ENCODE measurements at places on chromosomes 5 and 9.

DNA sequence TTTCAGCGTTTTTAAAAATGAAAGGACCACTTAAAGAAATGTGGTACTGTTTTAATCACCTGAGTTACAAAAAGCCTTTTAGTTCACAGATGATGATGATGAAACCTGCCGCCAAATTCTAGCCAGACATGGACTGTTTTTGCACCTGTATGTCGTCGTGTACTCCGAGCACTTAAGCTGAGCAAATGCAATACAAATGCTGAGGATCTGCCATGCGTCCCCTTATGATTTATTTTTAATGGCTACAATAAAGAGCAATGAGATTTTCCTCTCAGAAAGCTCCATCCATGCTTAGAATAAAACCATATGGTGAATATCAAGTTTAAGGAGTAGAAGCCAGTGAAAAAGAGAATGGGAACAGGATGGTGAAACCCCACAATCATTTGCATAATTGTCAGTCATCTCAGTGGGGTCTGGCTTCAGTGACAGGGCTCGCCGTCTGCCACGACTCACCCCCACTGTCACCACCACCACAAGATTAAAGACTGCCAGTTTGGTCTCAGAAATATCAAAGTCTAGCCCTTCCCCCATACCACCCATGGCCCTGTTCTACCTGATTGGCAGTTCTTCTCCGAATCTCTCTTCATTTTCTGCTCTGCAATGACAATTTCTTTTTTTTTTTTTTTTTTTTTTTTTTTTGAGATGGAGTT lies 159.9 kb downstream of the GOLPH3 start:
- DNase-seq, result no peak

DNA sequence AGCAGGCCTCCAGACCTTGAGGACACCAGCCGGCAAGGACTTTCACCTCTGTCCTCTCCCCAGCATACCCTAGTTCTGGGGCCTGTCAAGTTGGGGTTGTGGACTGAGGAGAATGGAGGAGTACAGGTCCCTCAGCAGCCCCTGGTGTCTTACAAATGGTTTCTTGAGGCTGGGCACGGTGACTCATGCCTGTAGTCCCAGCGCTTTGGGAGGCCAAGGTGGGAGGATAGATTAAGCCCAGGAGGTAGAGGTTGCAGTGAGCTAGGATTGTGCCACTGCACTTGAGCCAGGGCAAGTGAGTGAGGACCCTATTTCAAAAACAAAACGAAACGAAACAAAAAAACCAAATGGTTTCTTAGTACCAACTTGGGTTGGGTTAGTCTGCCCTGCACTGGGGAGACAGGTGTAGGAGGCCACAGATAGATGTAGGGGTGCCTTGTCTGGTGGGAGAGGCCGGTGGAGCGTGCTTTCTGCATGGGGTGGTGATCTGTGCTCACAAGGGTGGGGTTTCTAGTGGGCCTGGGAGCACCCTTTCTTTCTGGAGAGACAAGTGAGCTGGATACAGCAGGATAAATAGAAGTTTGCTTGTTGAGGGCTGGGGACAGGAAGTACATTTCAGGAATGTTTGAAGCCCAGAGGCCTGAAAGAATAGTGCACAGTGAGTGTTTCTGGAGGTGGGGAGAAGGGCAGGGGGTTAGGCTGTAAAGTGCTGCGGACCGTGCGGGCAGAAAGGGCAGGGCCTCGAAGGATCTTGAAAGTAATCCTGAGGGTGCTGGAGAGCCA lies 37.7 kb upstream of the PSD2 start:
- DNase-seq, result no peak

DNA sequence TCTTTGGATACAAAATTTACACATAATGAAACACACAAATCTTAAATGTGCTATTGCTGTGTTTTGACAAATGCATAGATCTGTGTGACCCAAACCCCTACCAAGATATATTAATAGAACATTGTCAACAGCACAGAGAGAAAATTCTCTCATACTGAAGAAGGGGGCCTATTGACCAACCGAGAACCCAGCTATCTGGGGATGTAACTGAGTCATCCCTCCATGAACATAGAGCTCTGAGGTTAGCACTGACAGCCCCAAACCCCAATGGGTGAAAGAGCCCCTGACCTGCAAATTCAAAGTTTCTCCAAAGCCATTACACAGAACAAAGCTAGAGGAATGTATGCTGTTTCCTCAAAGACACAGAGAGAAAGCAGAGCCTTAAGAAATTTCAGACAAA lies 180.8 kb downstream of the PAX5 start:
- no peak for DNase-seq

- DNase-seq, result no peak
These were observed 43.3 kb upstream of the CEP72 start for GRCh38 chr5:568809-569208.

DNA sequence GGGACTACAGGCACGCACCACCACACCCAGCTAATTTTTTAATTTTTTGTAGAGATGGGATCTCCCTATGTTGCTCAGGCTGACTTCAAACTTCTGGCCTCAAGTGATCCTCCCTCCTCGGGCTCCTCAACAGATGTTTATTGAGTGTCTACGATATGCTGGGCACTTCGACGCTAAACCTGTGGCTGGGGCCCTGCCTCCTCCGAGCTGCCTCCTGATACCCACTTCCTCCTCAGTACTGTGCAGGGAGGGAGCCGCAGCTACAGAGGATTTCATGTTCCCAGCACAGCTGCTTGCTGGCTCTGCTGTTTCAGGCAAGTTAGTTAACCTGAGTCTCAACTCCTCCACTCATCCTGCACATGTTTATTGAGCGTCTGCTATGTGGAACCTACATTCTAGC lies 9.6 kb downstream of the AIF1L start:
- DNase-seq, result no peak

GRCh38 chr5:172303162-172303561 lies 19.6 kb upstream of the UBTD2 start:
- DNase-seq, result no peak

DNA sequence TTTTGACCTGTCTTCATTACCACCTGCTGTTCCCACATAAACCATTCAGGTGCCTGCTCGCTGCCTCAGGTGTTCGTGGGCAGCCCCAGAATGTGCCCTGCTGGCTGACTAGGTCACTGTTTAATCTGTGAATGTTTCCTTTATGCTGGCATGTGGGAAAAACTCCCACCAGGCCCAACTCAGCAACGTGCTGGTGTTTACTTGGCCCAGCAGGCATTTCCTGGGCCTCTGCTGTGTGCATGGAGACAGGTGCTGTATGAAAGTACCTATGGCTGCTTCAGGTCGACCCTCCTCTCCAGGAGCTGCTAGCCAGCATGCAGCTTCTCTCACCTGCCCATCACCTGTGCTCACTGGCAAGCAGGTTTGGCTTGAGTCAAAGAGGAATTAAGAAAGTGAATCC lies 65.8 kb downstream of the RAD23B start:
- DNase-seq, result no peak

- no peak for DNase-seq
These were observed 235.0 kb upstream of the VLDLR start for GRCh38 chr9:2386566-2386965.

DNA sequence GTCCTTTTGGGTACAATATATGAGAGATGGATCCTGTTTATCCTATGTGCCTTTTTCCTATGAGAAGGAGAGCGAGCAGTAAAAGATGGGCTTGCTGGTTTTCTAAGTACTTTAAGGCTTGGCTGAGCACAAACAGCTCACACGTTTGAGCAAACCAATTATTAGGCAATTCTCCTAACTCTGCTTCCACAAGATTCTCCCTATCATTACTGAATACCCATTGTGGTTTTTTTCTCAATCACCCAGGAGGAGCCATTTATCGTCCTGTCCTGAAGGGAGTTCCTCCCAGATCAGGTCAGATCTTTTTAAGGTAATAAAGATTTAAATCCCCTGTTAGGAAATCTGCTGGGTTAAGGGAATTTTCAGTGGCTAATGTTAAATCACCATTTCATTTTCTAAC lies 19.4 kb upstream of the C1QTNF3 start:
- no peak for DNase-seq

DNA sequence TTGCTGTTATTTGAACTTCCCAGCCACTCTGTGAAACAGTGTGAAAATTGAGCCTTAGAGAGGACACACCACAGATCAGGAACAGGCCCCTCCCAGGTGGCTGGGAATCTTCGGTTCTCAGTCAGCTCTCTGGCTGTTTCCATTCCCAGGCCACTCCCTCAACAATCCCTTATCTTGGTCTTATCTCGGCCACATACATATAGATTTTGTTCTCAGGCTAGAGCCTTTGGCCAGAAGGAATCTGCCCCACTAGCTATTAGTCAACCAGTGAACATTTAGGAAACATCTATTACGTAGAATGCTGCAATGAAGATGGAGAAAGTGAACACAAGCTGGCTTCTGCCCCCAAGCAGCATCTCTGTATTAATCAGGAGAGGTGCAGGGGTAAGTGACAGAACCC lies 21.0 kb upstream of the WWC1 start:
- DNase-seq, result no peak

DNA sequence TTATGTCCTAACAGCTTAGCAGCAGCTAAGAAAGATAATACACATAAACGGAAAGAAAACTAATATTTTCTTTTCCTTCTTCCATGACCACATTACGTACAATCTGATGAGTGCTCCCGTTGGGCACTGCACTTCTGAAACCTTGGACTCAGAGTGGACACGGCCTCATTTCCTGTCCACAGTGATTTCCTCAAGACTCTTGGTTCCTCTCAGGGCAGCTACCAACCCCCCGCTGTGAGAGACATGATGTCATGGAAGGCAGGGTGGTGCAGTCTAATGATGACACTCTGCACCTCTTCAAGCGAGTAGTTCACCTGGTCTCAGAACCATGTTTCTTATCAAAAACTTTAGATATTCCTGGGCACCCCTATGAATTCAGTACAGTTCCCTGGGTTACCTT lies 68.7 kb upstream of the CTSL start:
- no peak for DNase-seq

DNA sequence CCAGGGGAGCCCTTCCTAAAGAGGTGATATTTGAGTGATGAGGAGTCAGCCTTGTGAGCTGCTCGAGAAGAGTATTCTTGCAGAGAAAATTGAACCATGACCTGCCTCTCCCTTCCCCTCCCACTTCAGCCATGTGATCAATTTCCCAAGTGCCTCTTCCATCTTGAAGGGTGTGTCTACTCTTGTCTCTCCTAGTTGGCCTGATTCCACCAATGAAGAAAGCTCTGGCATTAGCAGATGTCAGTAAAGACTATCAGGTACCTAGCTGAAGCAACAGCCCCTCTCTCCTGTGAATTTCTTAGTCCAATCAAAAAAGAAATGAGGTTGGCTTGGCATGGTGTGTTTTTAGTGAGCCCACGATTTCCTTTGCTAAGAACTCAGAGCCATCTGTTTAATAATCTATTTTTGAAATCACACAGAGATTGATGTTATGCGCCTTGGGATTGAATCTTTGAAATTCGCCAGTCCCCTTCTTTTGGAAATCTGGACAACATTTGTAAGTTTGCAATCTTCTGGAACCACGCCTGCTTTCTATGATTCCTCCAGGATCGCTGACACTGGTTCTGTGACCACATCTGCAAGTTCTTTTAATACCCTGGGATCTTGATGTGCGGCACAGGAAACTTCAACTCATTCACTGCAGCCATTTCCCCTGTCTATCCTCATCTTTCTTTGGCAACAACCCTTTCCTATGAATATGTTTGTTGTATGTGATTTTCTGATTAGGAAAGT lies 404.6 kb downstream of the DMRT2 start:
- no peak for DNase-seq

GRCh38 chr5:43432486-43433375 lies 20.5 kb upstream of the CCL28 start:
- peak; percentile 79 for DNase-seq

- peak; percentile 100 for DNase-seq
These were observed at the start of gene ELL2 for GRCh38 chr5:95961617-95962474. Gene ELL2 (minus strand): TSS chr5:95961851. CDS start chr5:95961721, 130 bp downstream.

Measured in right lobe of liver (tissue), 6 donors.